HT-29 (cell line): ENCODE measurements at places on chromosomes 6 and 20.

DNA sequence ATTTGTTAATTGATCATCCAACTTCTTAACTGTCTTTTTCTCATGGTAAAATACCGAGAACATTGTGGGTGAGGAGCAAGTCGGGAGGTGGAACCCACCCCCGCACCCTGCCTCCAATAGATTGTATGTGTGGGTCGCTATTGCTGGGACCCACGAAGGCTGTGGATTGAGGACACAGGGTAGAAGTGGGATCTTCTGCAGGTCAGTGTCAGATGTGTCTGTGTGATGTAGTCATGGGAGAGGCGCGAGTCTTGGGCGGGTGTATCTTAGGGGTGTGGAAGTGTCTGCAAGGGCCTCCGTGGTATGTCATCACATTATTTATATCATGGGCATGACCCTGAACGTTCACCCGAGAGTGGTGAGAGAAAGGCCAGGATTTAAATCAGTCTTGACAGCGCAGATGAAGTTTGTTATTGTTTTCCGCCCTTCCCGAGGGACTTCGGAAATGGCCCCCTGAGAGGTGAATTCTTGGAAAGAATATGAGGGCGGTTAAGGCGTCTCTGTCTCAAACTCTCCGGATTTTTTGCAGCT lies 472 bp upstream of the PAQR8 start:
- peak; percentile 12 for DNase-seq

- no peak for DNase-seq
Observed at GRCh38 chr20:21339499-21339898, 36.4 kb downstream of the XRN2 start.

- no peak for DNase-seq
Observed at GRCh38 chr20:50560867-50561266, 50.7 kb downstream of the PTPN1 start.

GRCh38 chr20:61525781-61526431 lies 273.8 kb downstream of the CDH4 start:
- DNase-seq, result no peak

DNA sequence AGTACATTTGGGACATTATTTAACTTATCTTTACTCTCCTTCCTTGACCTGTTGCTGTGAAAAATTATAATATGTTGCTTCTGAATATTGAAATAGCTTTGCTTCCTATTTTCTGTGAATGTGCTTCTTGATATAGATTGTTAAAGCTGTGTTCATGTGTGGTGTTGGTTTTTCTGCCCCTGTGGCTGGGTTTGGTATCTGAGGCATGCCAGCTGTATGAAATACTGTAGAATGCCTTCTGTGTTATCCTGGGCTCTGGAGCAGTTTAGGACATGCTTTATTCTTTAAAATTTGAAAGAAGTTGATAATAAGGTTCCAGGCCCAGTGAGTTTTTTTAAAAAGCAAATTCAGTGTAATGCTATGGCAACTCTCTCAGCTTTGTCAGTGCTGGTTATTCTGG lies 71.7 kb downstream of the HIVEP1 start:
- no peak for DNase-seq

- DNase-seq, result no peak
Observed at GRCh38 chr6:139868576-139868975, 494.1 kb upstream of the CITED2 start.
